Stimulated activated CD4-positive, alpha-beta T cell treated with anti-CD3 and anti-CD28 coated beads, Interleukin-4, amount 100 ng/mL, for 1 hour (primary cell): ENCODE measurements at places on chromosomes 11 and 22.
A peak's percentile ranks its signal among the peaks of the same experiment; 100 is the strongest.

- no peak for DNase-seq
Observed at GRCh38 chr11:28400331-28401100, 292.3 kb downstream of the METTL15 start.

- no peak for DNase-seq
Observed at GRCh38 chr11:95795627-95796295, 5.5 kb downstream of the CEP57 start.

- no peak for DNase-seq
Observed at GRCh38 chr11:65944191-65944590, 1.1 kb upstream of the TSGA10IP start.

GRCh38 chr11:36452236-36452940 lies 57.7 kb downstream of the TRAF6 start:
- DNase-seq: no peak

DNA sequence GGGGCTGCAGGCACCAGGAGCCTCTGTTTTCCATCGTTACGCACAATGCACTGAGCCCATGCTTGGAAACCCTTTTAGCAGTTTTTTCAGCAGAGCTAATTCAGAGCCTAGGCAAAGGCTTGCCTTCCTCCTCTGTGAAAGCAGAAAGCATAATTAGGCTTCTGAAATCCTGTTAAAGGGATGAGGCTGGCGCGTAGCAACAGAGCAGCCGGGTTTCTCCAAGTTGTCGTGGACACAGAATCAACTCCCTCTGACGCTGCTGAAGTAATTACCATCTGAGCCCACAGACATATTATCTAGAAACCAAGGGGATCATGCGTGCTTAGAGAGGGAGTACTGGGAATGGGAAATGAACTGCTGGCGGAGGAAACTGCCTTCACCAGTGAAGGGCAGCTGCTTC lies 85.4 kb downstream of the MYO18B start:
- no peak for DNase-seq

DNA sequence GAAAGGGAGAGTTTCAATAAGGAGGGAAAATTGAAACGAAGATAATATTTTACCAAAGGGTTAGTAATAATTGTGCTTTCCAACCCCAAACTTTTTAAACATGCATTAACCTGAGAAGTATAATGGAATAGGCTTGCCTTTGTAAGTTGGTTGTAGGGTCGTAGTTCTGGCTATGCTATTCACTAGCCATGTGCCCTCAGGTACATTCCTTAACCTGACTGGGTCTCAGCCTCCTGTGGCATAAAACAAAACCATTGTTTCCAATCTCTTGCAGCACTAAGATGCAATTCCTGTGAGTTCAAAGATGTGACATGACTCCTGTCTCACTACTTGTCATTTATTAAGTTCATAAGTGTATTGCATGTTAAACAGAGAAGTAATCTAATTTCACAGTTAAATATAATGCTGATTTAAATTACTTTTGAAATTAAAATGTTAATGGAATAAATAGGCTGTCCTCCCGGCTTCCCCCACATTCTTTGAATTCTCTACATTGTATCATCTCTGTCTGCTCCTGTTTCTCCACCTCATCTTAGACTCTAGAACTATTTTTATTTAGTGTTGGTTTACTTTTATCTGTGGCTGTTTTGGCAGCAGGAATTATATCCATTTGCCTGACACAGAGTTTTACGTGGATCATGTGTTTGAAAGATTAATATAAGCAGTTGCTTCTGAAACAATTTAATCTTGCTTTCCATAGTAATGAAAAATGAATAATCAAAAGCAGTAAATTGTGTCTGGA lies 216.3 kb downstream of the FAT3 start:
- no peak for DNase-seq

DNA sequence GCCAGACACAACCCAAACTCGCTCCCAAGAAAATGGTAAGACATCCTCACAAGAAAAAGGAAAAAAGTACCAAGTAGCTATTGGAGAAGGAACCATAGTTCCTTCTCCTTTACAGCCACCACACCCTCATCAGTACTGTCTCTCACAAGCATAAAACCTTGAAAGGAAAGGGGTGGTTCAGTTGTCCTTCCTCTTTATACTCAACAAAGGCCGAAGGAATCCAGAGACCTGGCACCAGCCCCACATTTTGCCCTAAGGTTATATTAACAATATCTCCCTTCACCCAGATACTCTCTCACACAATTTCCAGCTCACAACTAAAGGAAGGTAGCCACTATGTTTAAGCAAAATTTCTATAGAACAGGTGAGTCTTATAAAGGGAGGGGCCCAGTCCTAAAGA lies 8.5 kb downstream of the FHIP1B start:
- no peak for DNase-seq

- DNase-seq: no peak
Observed at GRCh38 chr11:67617243-67617953, 10.7 kb downstream of the NDUFV1 start.

GRCh38 chr11:134535029-134536025 lies 123.3 kb upstream of the B3GAT1 start:
- DNase-seq: no peak

- DNase-seq: peak; percentile 57
Observed at GRCh38 chr11:65551572-65552387, 6.4 kb downstream of the LTBP3 start.

DNA sequence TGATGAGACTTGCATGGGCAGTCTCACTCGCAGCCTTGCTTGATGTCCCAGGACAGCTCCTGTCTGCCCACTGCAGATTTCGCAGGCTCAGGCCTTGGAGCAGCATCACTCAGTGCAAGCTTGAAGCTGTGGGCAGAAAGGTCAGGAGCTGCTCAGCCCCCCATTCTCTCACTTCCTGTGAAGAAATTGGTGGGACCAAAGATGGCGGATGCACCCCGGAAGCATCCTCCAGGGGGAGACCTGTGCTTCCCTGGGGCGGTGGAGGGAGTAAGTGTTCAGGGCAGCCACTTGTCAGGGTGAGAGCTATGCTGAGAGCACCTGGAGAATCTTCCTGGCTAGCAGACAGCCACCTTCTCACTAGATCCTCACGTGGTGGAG lies 11.3 kb downstream of the PLAAT2 start:
- DNase-seq: no peak

DNA sequence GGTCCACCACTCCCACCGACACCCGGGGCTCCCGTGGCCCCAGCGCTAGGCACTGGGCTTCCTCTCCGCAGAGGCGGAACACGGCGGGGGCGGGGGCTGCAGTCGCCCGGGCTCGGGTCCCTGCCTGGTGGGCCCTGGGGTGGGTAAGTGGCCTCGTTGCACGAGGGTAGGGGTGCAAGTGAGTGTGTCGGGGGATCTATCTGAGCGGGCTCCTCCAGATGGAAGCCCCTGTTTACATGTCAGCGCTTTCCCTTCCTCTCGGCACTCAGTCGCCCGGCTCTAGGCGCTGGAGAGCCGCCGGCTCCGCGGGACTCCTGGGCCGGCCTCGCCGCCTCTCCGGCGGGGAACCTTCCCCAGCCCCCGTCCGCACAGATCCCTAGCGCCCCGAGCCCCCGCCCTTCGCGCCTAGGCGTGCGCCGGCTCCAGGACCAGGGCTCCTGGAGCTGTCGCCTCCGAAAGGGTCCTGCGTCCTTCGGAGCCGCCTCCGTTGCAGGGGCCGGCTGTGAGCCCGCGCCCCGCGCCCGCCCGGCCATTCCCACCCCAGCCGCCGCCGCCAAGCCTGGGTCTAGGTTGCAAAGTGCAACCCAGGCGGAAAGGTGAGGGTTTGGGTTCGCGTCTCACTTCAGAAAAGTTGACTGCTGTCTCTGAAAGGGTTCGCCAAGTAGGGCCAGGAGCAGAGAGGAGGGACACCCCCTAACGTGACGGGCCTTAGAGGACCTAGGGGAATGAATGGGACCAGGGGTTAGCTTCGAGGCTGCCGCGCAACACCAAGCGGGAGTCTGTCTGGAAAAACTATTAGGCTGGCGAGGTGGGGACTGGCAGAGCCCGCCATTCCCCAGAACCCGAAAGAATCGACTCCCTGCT lies 978 bp downstream of the FLI1 start:
- DNase-seq: peak; percentile 52

DNA sequence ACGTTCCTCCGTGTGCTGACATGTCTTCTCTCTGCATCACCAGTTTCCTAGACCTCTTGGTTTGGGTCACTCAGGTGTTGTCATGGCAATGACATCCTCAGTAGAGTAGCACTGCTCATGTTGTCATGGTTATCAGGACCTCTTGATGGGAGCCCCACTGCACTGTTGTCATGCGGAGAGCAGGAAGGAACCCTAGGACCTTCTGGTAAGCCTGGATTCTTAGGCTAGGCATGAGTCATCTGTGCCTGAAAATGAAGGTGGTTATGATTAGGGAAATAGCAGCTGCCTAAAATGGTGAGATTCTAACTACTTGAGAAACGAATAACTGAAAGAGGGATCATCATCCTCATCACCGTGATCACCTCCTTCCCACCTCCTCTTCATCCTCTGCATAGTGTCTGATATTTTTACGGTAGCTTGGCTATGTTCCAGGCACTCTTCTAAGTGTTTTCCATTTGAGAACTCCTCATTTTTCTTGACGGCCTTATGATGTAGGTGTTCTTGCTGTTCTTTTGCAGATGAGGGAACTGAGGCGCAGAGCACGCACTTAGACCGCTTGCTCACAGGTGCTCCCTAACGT lies 858.4 kb downstream of the NTM start:
- DNase-seq: no peak

- DNase-seq: no peak
Observed at GRCh38 chr11:11940551-11940950, 67.9 kb downstream of the DKK3 start.

- no peak for DNase-seq
Observed at GRCh38 chr11:11622340-11622706, 518 bp upstream of the GALNT18 start.

- DNase-seq: no peak
Observed at GRCh38 chr11:117670443-117670842, 126.6 kb downstream of the DSCAML1 start.

- no peak for DNase-seq
Observed at GRCh38 chr22:23527971-23528740, 51.9 kb downstream of the IGLL1 start.

- DNase-seq: no peak
Observed at GRCh38 chr11:45450189-45450588, 164.0 kb upstream of the SYT13 start.

DNA sequence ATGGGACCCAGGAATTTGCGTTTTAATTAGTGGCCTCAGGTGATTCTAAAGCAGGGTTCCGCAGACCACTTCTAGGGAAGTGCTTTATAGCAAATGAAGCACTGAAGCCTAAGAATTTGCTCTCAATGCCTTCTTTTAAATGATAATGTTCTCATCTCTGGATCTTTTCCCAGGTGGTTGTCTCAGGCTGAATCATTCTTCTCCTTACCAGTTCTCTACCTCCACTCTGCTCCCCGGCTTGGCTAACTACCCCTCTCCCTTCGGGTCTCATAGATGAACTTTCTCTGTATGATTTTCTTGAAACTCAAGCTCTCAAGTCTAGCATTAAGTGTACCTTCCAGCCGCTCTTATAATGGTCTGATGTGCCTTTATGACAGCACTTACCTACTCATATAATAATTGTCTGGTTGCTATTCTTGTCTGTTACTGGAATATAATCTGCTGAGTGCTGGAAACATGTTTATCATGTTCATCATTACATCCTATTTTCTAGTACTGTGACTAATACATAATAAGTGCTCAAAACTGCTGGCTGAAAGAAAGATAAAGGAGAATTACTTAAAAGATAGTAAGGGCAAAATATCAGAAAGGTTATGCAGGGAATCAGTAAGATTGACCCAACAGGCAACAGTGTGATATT lies 195.9 kb upstream of the SESN3 start:
- DNase-seq: no peak

- no peak for DNase-seq
Observed at GRCh38 chr11:130313383-130314183, 1.1 kb downstream of the ZBTB44 start.

DNA sequence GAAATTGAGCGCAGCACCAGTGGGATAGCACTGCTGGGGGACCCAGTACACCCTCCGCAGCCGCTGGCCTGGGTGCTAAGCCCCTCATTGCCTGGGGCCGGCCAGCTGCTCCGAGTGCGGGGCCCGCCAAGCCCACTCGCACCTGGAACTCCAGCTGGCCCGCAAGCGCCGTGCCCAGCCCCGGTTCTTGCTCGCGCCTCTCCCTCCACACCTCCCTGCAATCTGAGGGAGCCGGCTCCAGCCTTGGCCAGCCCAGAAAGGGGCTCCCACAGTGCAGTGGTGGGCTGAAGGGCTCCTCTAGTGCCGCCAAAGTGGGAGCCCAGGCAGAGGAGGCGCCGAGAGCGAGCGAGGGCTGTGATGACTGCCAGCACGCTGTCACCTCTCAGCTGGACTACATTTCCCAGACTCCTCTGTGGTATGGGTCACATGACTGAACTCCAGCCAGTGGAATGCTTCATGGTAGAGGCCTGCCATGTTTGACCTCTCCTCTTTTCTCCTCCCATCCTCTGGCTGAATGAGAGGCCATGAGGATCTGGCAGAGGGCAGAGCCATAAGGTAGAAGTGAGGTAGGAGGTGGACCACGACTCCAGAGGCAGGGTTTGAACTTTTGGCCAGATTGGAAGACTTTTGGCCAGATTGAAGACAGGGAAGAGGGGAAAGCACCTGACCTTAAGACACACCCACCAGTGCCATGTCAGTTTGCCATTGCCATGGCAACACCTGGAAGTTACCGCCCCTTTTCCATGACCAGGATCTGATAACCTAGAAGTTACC lies 6.2 kb downstream of the MRGPRD start:
- DNase-seq: no peak

GRCh38 chr11:130553306-130553705 lies 104.9 kb downstream of the ADAMTS15 start:
- DNase-seq: no peak

- no peak for DNase-seq
Observed at GRCh38 chr11:76131142-76131541, 75.2 kb downstream of the WNT11 start.

- DNase-seq: no peak
Observed at GRCh38 chr11:78265326-78265725, 76.6 kb downstream of the USP35 start.

GRCh38 chr22:46025973-46026898 lies 49.3 kb upstream of the WNT7B start:
- DNase-seq: no peak

DNA sequence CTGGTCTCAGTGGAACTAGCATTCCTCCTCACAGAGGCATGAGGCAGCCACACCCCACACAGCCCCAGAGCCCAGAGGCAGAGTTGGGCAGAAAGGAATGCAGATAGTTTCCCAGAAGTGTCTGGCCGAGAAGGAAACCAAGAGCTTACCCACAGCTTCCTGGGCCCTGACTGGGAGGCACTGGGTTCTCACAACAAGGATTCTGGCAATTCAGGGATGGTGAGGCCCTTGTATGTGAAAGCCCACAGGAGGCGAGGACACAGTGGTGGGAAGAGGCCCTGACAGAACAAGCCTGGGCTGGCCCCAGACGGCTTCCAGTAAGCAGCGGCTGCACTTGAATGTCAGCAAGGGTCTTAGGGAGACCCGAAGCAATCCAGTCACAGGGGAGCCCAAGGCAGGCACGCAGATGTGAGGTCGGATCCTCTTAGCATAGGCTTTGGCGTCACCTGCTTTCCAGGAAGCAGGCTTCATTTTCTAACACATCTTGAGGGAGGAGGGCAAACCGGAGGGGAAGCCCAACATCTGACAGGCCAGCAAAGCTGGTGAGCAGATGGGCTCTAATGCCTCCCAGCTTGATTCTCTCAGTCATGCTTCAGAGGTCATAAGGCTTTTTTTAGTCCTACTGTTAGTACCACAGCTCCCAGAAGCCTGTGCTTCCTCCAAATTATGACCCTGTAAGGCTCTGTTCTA lies 78.3 kb upstream of the AKIP1 start:
- DNase-seq: no peak

GRCh38 chr11:31500560-31500959 lies 8.9 kb downstream of the IMMP1L start:
- DNase-seq: no peak

GRCh38 chr22:49244466-49245420 lies 582.9 kb downstream of the BRD1 start:
- no peak for DNase-seq
